ENCODE measurements at places on chromosomes 5 and 9. TPM values are rescaled to one million over a fixed set of nuclear protein-coding genes. Genes with fewer than 3 reads are reported as not detected.

DNA sequence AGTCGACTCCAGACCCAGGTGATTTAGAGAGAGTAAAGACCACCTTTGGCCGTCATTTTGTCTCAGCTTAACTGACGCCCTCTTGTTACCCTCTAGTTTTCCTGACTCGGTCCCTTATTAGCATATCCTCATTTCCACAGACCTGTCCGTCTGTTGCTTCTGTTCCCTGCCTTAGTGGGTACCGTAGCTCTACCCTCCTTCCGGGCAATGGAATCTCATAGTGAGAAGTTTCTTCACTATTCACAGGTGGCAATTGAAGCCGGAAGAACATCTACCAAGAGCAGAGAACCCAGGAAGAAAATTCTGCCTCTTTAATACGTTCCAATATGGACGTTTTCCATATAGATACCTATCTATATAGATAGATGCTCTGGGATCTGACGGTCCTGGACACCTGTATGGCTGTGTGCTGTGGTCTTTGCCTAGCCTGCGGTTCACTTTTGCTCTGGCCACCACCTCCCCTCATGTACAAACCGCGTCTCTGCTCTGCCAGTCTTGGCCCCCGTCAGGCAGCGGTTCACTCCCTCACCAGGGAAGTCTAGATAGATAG lies 652 bp upstream of the TMEM161B start:
- DNase-seq = peak; percentile 57

DNA sequence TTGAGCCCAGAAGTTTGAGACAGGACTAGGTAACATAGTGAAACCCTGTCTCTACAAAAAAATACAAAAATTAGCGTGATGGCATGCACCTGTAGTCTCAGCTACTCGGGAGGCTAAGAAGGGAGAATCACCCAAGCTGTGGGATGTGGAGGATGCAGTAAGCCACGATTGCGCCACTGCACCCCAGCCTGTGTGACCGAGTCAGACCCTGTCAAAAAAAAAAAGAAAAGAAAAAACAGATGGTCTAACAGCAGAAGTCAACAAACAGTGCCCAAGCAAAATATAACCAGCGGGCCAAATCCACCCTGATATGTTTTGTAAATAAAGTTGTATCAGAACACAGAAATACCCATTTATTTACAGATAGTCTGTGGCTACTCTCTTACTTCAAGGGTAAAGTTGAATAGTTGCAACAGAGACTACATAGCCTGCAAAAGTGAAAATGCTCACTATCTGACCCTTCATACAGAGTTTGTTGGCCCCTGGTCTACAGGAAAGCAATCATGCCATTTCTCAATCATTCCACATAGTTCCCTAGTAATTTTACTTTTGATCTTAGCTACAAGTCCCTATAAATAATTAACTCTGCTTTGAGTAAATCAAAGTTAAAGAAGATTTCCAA lies 383.7 kb downstream of the TLE1 start:
- no peak for DNase-seq

GRCh38 chr9:74949859-74950855 lies 2.6 kb downstream of the C9orf40 start:
- DNase-seq = no peak

- DNase-seq = peak; percentile 6
Observed at GRCh38 chr5:133618141-133618540, 5.8 kb upstream of the FSTL4 start.

DEPDC1B gene
- total RNA-seq = 15.9 TPM

Measured in M059J (cell line).